ENCODE measurements at places on chromosomes 1 and 21. TPM values are rescaled to one million over a fixed set of nuclear protein-coding genes. Genes with fewer than 3 reads are reported as not detected.

Gene FCMR
- total RNA-seq, result 146 TPM

- DNase-seq, result no peak
These were observed 178.8 kb downstream of the ETS2 start for GRCh38 chr21:38984568-38984967.

DNA sequence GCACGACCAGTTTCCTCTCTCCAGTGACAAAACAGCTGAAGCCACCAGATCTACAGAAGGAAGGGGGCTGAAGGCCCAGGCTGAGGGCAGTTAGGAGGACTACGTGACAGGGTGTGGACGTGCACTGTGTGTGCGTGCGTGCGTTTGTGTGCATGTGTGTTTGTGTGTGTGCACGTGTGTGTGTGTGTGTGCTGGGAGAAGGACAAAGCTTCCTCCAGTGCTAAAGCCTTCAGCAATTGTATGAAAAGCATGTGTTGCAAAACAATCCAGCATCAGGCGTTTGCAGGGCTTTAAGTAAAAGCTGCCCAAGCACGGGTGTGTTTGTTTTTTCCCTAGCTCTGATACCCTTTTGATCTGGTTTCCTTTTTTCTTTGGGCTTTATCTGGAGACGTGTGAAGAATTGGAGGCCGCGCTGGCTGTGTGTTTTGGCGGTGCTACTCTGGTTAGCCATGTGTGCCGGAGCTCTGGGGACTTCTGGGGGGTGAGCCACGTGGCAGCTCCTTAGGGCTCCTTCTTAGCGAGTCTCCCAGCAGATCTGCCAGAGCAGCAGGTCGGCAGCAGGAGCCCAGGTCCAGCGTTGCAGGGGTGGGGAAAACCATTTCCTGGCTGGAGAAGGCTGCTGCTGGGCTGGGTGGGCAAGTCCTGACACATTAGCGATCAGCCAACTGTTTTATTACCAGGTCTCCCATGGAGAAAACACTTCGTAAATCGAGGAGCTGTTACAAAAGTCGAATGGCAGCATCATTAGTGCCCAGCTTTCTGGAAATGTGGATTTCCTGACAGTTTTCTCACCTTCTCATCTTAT is 73.4 kb downstream of the UCK2 start:
- no peak for DNase-seq

- no peak for DNase-seq
These were observed 30.1 kb downstream of the CDKN2C start for GRCh38 chr1:51000160-51000559.

- DNase-seq, result no peak
These were observed 638 bp upstream of the TUFT1 start for GRCh38 chr1:151539321-151540020.

DNA sequence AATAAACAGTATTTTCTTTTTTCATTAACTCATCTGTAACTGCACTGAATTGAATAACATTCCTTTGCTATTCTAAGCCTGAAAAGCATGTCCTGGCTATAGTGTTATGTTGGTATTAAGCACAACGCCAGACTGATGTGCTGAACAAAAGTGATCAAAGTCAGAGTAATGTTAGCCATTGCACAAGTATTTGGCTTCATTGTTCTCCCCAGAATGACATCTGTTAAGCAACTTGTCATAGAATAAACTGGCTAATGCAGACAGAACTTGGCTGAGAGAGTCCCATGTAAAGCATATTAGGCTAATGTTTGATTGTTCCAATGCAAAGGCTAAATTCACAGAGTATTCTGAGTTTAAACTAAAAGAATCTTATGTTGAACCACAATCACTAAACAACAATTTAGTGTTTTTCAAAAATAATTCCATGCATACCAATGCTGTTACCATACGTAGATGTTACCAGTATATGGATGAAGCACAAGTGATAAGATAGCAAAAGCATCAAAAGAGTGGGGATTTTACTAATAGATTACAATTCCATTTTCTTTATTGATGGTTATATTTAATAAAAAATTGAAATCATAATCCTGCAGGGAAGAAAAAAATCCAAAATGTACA is 235.3 kb upstream of the DMRTA2 start:
- no peak for DNase-seq

Gene TMEM52
- 0.51 TPM for total RNA-seq

GRCh38 chr1:97119260-97120158 is 397.9 kb downstream of the PTBP2 start:
- no peak for DNase-seq

- no peak for DNase-seq
These were observed 15.3 kb downstream of the MAN1C1 start for GRCh38 chr1:25631750-25632485.

DNA sequence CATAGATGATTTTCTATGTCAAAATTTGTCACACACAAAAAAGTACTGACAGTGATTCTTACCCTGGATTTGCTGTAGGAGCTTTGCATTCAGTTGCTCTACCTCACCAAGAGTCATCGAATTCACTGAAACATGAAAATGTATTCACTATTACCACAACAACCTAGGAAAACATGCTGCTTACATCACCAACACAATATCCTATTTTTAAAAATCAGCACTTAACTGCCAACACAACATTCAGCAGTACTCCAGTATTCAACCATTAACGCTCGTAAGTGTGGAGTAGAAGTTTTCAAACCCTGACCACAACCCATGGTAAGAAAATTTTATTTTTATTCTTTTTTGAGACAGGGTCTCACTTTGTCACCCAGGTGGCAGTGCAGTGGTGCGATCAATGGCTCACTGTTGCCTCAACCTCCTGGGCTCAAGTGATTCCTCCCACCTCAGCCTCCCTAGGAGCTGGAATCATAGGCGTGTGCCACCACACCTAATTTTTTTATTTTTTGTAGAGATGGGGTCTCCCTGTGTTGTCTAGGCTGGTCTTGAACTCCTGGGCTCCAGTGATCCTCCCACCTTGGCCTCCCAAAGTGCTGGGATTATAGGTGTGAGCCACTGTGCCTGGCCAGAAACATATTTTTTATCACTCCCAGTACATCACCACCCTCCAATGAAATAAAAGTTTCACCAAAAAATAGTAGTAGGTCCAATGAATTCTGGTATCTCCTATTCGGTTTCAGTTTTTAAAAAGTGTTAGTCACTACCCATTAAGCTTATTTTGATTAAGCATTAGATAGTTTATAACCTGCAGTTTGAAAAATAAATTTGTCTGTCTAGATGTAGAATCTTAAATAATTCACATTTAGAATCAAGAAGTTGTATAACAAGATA is 23.8 kb downstream of the C21orf91 start:
- DNase-seq, result no peak

GRCh38 chr1:158400871-158401270 is 1.6 kb upstream of the OR10T2 start:
- DNase-seq, result no peak

- no peak for DNase-seq
These were observed 37.0 kb upstream of the RXRG start for GRCh38 chr1:165481820-165482532.

- no peak for DNase-seq
These were observed 755 bp downstream of the RPAP2 start for GRCh38 chr1:92299477-92300150.

- DNase-seq, result no peak
These were observed 107.3 kb upstream of the HNRNPU start for GRCh38 chr1:244971552-244972216.

- DNase-seq, result no peak
These were observed 7.8 kb upstream of the MEF2D start for GRCh38 chr1:156508205-156508954.

Gene HMCN1
- 0.27 TPM for total RNA-seq

GRCh38 chr1:178798232-178798861 is 72.5 kb downstream of the ANGPTL1 start:
- no peak for DNase-seq

Gene PPM1J
- total RNA-seq, result 0.75 TPM

Gene VAV3
- 29.1 TPM for total RNA-seq

DNA sequence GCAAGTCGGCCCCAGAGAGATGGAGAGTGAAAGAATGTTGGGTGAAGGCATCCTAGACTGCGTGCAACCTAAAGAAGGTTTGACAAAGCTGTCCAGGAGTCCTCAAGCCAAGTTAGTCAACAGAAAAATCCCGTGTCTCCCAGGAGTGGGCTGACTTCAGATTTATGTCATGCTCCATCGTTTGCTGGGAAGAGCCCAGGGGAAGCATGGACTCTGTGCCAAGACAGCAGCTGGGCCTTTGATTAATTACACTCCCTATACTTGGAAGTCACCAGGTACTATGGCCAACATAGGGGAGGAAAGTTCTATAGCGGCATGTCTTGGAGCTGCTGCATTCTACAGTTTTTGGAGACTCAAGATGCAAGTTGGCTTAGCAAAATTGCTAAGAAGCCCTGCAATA is 247.4 kb downstream of the KAZN start:
- DNase-seq, result no peak

Gene KIAA0040
- 57.2 TPM for total RNA-seq

DNA sequence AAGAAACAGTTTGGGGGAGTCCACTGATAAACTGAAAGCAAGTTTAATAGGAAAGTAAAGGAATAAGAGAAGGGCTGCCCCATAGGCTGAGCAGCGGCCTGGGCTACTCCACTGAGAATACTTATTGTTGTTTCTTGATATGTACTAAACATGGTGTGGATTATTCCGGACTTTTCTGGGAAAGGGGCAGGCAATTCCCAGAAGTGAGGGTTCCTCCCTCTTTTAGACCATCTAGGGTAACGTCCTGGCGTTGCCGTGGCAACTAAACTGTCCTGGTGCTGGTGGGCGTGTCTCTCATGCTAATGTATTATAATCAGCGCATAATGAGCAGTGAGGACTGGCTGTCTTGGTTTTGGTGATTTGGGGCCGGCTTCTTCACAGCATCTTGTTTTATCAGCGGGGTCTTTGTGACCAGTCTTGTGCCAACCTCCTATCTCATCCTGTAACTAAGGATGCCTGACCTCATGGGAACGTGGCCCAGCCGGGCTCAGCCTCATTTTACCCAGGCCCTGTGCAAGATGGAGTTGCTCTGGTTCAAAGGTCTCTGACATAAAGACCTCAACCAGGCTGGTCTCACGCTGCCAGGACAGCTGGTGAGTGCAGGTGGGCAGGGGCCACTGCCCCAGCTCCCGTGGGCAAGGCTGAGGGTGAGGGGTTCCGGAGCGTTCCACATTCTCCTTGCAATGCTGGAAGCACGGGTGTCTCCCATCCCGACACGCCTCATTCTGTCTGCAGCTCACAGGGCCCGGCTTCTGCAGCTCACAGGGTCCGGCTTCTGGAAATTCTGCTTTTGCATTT is 19.6 kb upstream of the C1orf159 start:
- no peak for DNase-seq

GRCh38 chr1:9044236-9044635 is 18.0 kb upstream of the SLC2A7 start:
- no peak for DNase-seq

- DNase-seq, result no peak
These were observed 57.1 kb upstream of the RWDD3 start for GRCh38 chr1:95176861-95177260.

- DNase-seq, result no peak
These were observed 123.3 kb upstream of the GRIK3 start for GRCh38 chr1:37157634-37158033.

GRCh38 chr1:217585577-217585976 is 45.3 kb downstream of the GPATCH2 start:
- DNase-seq, result no peak

Gene RNF207
- total RNA-seq, result 3.3 TPM

GRCh38 chr1:240104672-240105071 is 13.0 kb downstream of the FMN2 start:
- no peak for DNase-seq

DNA sequence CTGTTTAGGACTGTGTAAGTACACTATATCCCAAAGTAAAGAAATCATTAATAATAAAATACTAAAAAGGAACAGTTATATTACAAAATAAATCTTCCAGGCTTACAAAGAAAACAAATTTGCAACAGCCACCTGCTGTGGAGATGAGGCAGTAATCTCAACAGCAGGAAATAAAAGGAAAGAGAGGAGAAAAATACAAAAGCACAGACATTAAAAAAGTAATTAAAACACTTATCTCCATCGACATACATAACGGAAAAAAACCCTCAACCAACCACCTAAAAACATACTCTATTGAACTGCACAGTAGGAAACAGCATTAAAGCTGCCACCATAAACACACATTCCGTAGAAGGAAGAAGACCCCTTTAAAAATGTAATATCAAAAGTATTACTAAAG is 317.6 kb downstream of the DPYD start:
- no peak for DNase-seq

Gene KCNA2
- total RNA-seq, result 0.13 TPM

- no peak for DNase-seq
These were observed 62.8 kb downstream of the MAGI3 start for GRCh38 chr1:113452921-113453770.

DNA sequence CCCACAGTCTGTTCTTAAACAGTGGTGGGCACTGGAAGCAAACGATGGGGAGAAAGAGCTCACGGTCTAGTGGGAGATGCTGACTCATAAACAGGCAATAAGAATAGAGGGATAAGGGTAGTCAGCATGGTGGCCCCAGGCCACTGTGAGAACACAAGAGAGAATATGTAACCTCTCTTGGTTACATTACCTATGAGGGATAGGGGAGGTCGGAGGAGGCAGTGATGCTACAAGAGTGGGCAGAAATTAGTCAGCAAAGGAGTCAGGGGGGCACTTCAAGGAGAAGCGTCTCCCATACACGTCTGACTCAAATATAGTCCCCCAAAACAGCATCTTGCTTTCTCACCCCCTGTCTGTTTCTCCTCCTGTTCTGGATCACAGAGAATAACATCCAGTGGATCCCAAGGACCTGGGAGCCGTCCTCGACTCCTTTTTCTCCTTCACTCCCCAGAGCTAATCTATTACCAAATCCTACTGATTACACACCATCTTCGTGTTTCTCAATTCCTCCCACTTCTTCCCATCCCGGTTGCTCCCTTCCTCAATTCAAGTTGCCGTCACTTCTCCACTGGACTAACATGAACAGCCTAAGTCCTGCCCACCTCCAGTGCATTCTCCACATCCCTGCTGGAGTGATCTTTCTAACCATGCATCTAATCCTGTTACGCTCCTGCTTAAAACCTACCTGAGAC is 2.1 kb downstream of the SLAMF8 start:
- no peak for DNase-seq

DNA sequence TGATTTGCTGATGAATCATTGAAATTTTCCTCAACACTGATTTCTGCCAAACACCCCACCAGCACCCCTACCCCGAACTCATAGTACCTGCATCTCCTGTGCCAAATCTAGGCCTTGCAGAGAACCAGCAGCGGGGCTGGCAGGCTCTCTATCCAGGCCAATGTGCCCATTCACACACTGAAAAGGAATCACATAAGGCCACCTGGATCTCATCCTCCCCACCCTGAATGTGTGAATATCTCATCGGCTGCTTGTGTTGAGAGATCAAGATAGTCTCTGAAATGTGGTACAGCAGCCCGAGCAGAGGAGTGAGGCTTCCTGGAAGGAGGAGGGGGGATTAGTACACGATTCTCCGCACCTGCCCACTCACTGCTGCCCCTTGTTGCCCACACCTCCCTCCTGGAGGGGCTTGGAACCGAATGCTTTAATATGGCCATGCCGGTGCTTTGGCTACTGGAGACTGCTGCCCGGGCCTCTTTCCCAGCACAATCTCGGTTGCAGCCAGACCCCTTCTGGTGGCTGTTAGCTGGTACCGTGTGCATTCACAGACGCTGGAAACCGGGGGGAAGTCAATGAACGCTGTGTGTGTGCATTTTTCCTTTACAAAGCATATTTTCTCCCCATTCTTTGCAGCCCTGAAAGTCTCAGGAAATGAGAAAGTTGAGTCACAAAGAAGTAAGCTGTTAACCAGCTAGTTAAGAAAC is 619.5 kb downstream of the MATN1 start:
- DNase-seq, result no peak

Gene MAGI3
- total RNA-seq, result 0.83 TPM

Data from activated B cell treated with CpG ODN at 0.5 μM for 24 hours (primary cell).